ENCODE measurements at places on chromosomes 6 and 20.

DNA sequence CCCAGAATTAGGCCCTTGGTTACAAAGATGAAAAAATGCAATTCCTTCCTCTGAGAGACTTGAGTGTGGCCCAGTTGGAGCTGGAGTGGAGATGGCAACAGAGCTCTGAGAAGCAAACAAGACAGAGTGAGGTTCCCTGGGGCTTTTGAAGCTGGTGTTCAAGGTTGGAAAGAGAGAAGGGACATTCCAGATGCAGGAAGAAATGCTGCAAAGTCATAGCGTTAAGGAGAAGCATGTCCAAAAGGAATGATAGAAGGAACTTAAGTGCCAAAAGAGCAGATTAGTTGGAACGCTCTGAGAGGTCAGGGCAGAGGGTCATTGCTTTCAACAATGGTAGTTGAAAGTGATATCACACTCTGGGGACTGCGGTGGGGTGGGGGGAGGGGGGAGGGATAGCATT is 251.8 kb downstream of the TBC1D7 start:
- DNase-seq: no peak

- DNase-seq: no peak
These were observed 66.9 kb upstream of the PRL start for GRCh38 chr6:22363714-22364239.

DNA sequence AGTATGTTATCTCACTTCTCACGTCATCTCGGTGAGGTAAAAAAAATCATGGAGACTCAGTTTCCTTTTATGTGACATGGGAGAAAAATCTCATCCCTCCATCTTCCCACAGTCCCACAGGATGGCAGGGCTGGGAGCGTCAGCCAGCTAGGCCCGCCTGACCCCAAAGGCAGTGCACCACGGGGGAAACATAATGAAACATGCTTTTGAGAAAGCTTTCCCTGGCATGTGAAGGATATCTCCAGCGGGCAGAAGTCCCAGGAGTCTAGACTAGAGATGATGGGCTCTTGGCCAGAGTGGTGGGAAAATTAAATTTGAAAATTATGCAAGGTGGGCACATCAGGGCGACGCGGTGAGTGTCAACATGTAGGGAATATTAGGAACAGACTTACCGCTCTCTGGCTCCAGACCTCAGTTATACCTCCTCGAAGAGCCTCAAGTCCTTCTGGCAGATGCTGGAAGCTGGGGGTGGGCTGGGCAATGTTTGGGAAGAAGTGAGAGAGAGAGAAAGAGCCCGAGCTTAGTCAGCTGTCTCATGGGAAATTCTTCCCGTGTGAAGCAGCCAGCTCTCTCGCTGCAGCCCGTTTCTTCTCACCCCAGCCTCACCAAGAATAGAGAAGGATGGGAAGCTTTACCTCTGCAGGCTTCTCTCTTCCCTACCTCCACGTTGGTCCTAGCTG is 52.3 kb downstream of the MOCS1 start:
- DNase-seq: no peak

DNA sequence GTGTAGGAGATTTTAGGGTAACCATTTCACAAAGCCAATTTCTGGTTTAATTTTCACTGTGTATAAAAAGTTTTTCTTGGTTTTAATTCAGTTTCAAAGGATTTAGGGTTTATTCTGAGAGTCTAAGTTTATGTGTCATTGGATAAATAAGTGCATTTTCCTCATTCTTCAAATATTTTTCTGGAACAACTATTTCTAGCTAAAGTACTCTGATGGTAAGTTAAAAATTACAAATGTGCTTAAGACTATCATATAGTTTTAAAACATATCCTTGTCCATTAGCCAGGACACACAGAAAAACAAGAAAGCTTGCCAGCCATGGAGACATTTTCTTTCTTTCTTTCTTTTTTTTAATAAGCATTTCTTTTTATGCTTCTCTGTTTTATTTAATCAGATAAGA is 333.0 kb downstream of the RFPL4B start:
- DNase-seq: no peak

- no peak for DNase-seq
These were observed 70.6 kb downstream of the SMPDL3A start for GRCh38 chr6:122859676-122860075.

GRCh38 chr20:47051936-47052526 is 157.4 kb downstream of the EYA2 start:
- DNase-seq: no peak

DNA sequence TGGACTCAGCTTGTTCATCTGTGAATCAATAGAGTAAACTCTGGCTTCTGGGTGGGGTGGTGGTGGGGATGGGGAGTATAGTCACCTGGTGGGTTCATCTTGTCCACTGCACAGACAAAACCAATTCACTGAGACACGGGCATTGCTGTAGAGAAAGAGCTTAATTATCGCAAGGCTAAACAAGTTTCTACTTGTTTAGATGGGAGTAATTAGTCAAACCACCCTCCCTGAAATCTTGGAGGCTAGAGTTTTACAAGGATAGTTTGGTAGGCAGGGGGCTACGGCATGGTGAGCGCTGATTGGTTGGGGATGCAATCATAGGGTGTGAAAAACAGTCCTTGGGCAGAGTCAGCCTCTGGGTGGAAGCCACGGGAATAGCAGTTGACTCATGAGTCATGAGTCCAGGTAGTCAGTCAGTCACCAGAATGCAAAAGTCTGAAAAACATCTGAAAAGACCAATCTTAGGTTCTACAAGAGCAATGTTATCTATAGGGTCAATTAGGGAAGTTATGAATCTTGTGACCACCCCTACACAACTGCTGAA is 77.8 kb downstream of the STMND1 start:
- no peak for DNase-seq

GRCh38 chr6:76416821-76417605 is 344.6 kb upstream of the IMPG1 start:
- DNase-seq: no peak

DNA sequence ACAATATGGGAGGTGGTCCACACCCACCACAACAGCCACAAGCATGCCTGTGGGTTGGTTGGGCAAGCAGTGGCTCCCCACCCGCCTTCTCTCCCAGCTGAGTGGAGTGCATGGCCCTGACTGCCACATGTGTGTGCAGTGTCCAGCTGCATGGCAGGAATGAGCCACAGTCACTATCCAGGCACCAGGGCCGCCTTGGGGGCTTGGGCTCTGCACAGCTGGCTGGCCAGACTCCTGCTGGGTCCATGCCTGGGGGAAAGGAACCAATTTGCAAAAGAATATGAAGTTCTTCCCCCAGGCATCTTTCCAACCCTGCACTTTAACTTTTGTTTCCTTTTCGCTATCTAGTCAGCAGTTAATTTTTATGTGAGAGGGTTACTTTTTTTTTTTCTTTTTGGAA is 11.6 kb upstream of the ASCC3 start:
- DNase-seq: no peak

DNA sequence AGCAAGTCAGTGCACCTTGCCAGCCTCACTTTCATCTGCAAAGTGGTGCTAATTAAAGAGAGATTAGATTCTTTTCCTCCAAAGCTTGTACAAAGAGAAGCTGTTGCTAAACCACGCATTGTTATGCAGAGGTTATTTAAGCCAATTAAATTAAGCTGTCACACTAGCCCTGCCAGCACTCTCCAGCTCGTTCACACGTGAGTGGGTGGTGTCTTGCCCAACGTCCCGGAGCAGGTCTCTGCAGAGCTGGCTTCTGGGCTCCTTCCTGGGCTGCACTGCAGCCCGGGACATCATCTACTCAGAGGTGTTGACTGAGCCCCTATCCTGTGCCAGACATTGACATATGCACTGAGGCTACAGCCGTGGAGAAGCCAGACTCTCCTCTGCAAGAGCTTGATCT is 401.6 kb upstream of the SULF2 start:
- DNase-seq: no peak

DNA sequence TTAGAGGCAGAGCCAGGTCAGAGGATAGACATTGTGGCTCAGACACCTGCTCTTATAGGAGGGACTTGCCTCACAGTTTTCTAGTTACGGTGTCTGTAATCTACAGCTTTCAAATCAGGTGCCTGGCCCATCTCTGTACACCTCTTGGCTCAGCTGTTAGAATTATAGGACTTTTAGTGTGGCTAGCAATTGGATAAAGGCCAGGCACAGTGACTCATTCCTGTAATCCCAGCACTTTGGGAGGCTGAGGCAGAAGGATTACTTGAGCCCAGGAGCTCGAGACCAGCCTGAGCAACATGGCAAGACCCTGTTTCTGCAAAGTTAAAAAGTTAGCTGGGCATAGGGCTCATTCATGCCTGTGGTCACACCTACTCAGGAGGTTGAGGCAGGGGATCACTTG is 20.0 kb downstream of the BRPF3 start:
- no peak for DNase-seq

DNA sequence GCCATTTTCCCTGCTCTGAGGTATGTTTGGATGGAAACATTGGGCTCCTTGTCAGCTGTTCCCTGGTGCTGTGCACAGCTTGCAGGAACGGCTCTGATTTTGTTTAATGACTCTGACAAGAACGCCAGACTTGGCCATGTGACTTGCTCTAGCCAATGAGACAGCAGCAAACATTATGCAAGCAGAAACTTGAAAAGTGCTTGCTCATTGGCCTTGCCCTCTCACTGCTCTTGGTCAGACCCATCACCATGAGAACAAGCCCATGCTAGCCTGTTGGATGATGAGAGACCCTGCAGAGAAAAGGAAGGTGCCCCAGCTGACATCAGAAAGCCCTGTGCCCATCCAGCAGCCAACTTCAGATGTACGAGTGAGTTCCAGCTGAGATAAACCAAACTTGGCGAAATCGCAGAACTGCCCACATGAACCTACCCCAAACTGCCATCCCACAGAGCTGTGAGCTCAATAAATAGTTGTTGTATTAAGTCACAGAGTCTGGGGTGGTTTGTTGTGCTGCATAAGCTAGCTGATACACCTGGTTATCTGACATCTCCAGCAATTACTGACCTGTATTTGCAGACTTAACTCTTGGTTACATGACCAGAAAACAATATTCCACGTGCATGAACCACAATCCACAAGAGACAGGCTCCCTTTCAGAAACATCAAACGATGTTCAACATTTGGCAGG is 96.9 kb downstream of the JPH2 start:
- DNase-seq: peak; percentile 46

- no peak for DNase-seq
These were observed 563.1 kb downstream of the RFPL4B start for GRCh38 chr6:112910256-112910655.

DNA sequence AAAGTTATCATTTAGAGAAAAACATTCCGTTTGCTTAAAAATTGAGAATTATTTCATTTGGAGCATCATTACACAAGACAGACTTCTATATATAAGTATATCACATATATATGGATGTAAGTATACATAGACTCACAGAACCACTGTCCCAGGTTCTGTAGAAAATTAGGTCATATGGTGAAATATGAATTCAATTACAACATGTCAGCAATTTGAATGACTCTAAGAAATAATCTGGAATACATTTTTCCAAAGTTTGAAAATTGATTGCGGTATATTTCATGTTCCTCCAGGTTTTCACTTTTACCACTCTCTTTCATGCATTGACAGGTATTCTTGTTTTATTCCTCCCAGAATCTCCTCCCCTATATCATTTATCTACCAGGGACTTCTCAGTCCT is 892.3 kb downstream of the PHF3 start:
- no peak for DNase-seq

DNA sequence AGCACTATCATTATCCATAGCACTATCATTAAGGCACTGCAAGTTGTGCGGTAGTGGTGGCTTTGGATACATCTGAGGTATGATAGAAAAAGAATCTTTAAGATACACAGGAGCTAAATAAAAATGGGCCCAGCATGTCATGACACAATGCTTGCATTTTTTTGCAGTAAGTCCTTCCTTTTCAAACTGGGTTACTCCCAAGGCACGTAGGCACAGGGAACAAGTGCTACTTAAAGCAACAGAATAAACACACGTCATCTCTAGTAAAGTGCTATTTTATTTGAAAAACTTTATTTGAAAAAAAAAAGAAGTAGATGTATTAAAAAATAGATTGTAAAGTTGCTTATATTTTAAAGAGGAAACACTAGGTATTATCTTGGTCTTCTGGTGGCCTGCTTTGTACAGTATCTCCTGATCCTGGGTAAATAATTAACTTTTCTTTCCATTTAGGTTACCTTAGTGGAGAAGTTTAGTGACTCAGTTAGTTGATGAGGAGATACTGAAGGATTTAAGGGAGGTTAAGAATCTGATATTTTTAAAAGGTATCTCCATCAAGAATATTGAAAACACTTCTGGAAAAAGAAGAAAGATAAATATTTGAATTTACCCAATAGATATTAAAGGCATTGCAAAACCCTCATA is 129.6 kb downstream of the EDN1 start:
- no peak for DNase-seq

GRCh38 chr6:170108890-170109587 is 181.8 kb downstream of the DLL1 start:
- no peak for DNase-seq

DNA sequence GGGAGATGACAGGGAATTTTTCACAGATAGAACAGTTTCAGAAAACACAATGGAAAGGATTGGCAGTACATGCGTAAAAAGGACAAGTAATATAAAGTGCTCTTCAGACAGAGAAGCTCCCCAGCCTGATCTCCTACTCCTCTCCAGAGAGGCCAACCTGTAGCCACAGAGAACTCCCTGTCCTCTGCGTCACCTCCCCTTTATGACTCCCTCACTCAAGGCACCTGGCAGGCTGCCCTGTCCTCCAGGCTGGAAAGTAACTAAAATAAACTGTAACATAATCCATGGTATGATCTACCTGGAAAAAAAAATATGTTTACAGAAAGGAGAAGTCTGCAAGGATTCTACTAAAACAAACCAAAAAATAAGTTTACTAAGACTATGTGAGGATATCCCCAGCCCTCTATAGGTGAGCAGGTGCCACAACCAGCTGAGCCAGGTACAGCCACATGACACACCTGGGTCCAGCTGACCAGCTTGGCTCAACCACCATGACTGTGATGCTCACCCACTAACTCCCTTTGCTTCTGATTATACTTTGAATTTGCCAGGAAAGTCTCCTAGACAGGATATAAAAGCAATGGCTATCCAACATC is 29.2 kb downstream of the MBOAT1 start:
- no peak for DNase-seq

DNA sequence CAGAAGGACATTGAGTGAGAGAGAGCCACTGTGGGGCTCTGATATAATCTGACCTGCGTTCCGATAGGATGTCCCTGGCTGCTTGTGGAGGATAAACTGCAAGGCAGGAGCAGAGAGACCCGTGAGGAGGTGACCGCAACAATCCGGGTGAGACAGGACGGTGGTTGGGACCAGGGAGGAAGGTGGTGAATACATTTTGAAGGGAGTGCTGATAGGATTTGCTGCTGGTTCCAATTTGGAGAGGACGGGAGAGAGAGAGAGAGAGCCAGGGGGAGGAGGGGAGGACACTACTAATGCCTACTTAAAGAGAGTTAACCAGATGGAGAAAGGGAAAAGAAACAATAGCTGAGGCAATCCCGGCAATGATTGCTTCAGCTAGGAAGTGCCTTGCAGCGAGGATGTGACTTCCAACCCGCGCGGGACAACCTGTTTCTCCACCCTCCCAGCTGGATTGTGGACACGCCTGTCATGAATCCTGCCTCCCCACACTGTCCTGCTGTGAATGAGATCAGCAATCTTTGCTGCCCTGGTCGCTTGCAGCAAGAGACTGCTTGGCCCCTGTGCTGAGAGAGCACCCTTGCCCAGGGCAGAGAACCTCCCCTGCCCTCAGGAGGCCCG is 199.0 kb upstream of the KCNG1 start:
- DNase-seq: peak; percentile 62

- DNase-seq: no peak
These were observed 7.4 kb downstream of the EEF1A1 start for GRCh38 chr6:73513496-73513854.
